Tibial nerve (tissue), 4 donors: ENCODE measurements at places on chromosomes 3 and 15.

GRCh38 chr3:155640098-155640497, 104.8 kb downstream of the PLCH1 start:
- DNase-seq = no peak

GRCh38 chr3:4981294-4981664, 2.0 kb downstream of the BHLHE40 start:
- DNase-seq = no peak

DNA sequence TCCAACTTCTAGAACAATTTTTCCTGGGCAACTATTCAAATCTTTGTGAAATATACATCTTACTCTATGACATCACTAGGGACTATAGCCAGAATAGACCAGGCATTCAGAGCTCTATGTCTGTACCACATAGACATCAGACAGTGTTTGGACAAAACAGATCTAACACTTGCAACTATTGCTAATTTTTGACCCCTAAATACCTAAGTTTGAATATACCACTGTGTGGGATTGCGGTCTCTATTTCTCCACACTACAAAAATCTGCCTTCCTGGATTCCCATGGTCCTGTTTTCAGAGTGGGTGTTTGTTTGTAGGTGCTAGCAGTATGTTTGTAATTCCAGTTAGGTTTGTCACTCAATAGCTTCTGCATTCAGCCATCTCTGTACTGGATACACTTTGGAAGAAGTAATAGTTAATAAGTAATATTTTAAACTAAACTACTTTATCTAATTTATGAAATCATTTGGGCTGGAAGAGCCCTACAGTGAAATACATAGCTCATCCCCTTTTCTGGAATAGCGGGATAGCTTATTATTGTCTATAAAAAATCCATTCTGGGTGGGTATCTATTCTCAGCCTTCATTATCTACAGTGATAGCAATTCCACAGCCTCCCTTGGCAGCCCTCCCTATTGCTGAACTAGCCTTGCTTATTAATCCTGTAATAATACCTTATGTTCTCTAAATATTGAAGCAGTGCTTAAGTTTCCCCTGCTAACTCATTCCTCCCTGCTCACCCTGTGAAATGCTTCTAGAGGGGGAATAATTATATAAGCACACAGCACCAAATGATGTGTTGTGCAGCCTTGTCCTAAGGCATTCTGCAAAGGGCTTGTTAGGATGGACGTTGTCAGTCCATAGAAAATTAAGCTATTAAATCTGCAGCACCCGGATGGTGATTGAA, 49.4 kb downstream of the RBMS3 start:
- DNase-seq = no peak

- no peak for DNase-seq
Observed at GRCh38 chr3:81279481-81280379, 481.7 kb downstream of the GBE1 start.

- no peak for DNase-seq
Observed at GRCh38 chr3:165378761-165379160, 182.6 kb upstream of the SLITRK3 start.

- DNase-seq = no peak
Observed at GRCh38 chr3:178152988-178153387, 383.2 kb upstream of the KCNMB2 start.

DNA sequence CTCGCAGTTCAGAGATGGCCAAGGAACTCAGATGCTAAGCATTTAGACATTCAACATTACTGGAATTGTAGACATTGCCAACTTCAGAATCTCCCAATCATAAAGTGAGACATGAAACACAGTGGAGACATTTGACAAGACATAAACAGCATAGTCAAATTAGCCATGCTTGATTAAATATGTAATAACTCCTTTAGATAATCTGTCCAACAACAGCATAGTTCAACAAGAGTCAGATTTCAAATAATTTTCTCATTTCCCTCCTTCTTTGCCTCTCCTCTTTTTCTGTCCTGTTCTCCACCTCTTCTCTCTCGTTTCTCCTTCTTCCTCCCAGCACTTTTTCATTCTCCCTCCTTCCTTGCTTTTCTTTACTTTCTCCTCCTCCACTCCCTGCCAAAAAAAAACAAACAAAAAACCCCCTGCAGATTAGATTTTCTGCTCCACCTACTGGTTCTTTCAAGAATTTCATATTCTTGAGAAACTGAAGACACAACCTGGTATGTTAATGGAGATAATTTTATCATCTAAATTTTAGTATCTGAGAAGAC, 20.2 kb downstream of the CPOX start:
- no peak for DNase-seq

DNA sequence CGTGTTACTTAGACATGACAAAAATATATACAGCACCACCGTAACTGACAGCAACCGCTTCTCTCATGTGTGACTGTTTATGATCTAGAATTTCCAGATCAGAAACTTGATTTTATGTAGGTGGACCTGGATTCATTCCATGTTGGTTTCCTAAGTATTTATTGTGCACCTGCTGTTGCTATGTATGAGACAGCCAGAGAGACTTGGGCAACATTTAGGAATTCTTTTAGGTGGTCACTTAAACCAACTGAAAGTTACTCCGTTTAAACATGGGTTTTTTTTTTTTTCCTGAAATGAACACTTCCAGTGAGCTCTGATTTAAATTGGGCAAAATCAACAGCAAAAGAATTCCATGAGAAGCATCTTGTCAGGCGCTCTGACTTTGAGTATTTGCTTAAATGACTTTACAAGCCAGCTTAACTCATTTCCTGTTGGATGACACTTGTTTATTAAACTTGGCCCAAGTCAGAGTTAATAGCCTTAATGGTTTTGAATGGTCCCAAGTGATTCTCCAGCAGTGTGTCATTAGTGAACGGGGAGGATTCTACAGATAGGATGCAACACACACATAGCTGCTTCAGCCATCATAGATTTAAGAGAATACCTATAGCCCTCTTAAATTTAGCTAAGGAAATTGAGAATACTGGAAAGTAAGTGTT, 31.8 kb downstream of the MITF start:
- DNase-seq = no peak

- DNase-seq = no peak
Observed at GRCh38 chr15:79093352-79093935, 2.9 kb upstream of the RASGRF1 start.

- no peak for DNase-seq
Observed at GRCh38 chr15:90720131-90720530, 3.0 kb downstream of the BLM start.

- DNase-seq = no peak
Observed at GRCh38 chr3:54343495-54343894, 221.1 kb downstream of the CACNA2D3 start.

DNA sequence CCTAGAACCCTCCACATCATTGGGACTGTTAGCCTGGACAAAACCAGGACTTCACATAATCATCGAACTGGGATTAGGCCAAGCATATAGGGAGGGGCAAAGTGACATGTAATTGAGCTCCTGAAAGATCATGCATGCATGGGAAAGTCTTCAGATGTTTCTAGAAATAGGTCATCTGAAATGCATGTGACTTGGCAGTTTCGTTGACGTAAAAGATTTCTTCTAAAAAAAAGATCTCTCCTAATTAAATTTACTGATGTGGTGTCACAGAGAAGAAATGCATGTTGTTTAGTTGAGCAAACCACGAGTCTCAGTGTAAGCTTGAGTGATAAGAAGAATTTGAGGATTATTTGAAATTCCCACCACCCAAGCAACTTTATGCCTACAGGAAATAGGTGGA, 70.0 kb upstream of the LIMD1 start:
- DNase-seq = no peak

DNA sequence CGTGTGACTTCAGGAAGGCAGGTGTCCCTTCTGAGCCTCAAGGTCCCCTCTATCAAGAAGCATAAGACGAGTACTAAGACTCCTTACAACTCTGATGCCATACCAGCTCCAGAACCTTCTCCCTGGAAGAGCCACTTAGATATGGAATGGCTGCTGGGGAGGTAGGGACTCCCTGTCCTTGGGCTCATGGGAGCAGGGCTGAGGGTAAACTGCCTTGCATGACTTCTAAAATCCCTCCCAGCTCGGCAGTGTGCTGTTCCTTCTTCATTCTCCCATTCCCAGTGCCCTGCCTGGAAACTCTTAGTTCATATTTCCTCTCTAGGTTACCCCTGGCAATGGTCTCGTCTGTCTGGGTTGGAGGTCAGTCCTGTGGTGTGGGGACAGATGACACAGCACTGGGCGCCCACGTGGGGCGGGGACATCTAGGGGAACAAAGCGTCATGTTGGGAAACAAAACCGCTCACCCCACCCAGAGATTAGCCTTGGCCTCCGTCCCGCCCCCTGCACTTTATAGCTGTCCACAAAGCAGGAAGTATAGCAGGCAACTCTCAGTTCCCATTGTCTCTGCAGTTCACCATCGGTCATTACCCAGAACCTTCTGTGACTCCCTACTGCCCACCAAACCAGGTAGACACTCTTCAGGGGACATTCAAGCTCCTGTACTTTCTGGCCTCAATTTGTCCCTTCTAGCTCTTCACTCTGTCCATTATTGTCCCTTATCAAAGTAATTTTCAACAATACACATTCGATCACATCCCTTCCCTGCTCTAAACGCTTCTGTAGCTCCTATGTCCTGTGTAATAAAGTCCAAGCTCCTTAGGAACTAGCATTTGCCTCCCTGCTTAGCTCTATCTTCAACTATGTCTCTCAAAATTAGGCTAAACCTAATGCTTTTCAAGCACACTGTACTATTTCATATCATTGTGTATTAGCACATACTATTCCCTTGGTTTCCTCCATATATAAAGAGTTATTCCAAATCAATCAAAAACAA, 73.8 kb downstream of the IQSEC1 start:
- DNase-seq = peak; percentile 74

- DNase-seq = no peak
Observed at GRCh38 chr3:32551087-32551486, 19.6 kb downstream of the DYNC1LI1 start.

DNA sequence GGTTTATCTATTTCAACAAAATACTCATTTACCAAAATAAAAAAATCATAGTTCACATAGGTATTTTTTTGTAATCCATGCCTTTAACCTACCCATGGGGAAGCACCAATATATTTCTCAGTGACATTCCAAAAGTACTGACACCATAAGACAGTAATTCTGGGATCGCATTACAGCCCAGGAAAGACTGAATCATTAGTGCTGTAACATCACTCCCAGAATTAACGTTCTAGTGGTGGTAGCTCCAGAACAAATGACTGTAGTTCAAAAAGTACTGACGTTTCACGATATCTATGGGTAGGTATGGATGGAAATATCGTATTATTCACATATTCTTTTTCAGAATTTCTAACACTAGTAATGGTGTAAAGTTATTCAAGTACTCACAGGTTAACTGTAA, 54.3 kb upstream of the NEK10 start:
- no peak for DNase-seq

DNA sequence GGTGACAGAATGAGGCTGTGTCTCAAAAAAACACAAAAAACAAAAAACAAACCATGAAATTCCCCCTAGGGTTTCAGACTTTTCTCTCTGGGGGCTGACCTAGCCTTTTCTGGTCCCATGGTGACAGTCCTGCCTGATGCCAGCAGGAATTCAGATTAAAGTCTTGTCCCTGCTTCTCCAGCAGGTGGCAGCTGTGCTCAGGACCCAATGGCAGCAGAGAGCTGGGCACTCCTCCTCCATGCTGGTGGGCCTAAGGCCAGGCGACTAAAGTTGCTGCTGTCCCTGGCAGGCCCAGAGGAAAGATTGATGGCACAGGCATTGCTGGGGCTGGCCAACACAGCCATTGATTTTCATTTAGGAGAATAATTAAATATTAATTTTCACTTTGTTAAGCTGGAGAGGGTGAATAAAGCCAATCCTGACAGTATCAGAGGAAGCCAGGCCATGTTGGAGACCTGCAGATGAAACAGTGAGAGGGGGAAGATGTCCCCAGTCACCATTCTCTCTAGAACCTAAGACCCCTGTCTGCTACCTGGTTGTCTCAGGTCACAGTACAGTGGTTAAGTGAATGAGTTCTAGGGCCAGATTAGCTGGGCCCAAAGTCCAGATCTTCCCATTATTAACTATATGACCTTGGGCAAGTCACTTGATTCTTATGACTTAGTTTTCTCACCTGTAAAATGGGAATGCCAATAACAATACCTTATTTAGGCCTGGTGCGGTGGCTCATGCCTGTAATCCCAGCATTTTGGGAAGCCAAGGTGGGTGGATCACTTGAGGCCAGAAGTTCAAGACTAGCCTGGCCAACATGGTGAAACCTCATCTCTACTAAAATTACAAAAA, 7.1 kb downstream of the CELF6 start:
- DNase-seq = no peak

DNA sequence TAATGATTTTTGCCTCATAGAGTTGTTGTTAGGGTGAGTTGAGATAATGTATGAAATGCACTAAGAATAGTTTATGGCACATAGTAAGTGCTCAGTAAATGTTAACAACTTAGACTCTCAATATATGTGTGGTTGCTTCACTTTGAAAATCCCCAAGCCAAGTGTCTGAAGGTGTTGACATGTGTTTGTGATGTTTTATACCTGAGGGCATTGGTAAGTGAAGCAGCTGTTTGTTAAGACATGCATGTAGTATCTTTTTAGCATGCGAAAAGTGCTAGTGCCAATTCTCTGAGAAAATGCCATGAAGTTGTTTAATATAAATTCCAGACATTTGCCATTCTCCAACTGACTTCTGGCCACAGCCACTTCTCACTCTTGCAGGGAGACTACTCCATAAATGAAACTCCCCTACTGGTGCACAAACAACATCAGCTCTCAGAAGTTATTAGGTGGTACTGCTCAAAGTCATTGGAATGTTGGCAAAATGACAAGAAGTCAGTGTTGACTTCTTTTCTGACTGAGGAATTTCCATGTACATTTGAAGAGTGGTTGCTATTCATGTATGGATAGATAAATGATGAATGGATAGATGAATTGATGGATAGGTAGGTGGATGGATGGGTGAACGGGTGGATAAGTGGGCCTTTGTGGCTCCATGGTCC, 103.6 kb upstream of the NUDT16 start:
- no peak for DNase-seq

DNA sequence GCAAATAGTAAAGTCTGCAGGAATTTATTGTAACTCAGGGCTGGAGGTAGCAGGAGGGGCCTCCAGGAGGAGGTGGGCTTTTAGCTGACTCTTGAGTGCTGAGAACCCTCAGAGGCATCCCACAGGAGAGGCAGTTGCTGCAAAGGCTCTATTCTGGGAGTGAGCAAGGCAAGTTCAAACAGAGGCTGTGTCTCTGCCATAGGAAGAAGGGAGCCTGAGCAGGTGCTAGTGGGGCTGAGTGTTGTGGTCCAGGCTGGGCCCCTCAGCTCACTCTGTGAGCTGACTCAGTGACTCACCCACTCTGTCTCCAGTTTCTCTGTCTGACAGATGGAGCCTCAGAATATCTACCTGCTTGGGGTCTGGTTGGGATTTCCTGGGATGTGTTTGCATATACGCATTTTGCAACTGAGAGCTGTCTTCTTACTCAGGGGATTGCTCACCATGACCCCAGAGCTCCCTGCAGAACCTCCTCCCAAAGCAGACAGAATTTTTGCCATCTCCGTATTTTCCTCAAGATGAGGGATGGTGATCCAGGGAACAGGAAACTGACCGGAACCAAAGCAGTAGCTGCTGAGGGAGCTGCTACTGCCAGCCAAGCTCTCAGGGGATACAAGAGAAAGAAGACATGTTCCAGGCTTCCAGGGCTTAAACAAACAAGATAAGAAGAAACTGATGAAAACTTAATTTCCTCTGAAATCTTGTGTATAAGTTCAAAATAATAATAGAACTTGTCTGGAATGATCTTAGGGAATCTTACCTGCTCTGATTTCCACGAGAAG, 13.6 kb upstream of the NOX5 start:
- DNase-seq = no peak
